ENCODE measurements at places on chromosomes 5 and 9. TPM values are rescaled to one million over a fixed set of nuclear protein-coding genes. Genes with fewer than 3 reads are reported as not detected.
A peak's percentile ranks its signal among the peaks of the same experiment; 100 is the strongest.

GLRA1 gene
- polyA plus RNA-seq, result not detected

PGM5 gene
- 2.5 TPM for polyA plus RNA-seq

IFNA6 gene
- polyA plus RNA-seq, result not detected

ITGA2 gene
- 1.5 TPM for polyA plus RNA-seq

AK8 gene
- polyA plus RNA-seq, result 2.6 TPM

GFI1B gene
- polyA plus RNA-seq, result not detected

MSX2 gene
- 28.4 TPM for polyA plus RNA-seq

GRCh38 chr5:155434681-155435080, 421.1 kb downstream of the KIF4B start:
- no peak for DNase-seq

- no peak for DNase-seq
Measured at GRCh38 chr5:134073404-134073803, 41.1 kb upstream of the TCF7 start.

GRCh38 chr5:93349613-93350012, 231.4 kb downstream of the NR2F1-AS1 start:
- DNase-seq, result no peak

GRCh38 chr5:168030912-168031311, 260.5 kb upstream of the WWC1 start:
- no peak for DNase-seq

DNA sequence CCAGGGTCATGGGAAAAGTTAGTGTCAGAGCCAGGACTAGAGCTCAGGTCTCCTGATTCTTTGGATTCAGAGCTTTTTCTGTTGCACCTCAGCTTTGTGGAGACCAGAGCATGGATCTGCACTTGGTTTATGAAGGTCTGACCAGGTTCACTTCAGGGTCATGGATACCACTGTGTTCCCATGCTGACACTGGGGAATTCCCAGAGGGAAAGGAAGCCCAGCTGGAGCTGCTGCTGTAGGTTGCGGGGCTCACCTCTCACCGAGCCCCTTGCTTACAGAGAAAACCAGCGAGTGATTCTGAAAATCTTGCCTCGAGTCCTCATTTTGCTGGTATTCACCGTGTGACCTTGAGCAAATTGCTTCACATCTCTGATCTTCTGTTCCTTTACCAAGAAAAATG, 83.0 kb downstream of the RGS3 start:
- DNase-seq, result no peak

DNA sequence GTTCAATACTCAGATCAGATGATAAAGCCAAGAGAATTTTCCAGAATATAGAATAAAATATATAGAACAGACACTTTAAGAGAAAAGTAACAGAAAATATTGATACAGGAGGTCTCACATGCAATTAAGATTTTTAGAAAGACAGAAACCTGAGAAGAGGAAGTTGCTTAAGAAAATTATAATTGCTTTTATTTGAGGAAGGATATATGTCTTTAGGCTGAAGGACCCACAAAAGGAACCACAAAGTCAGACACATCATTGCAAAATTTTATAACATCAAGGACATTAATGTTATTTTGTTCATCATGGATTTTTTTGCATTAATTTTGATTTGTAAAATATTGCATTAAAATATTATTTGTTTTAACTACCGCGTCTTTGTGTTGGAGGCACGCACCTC, 141.5 kb downstream of the FSTL4 start:
- no peak for DNase-seq

- DNase-seq, result no peak
Measured at GRCh38 chr9:85246541-85246940, 495.2 kb downstream of the AGTPBP1 start.

DNA sequence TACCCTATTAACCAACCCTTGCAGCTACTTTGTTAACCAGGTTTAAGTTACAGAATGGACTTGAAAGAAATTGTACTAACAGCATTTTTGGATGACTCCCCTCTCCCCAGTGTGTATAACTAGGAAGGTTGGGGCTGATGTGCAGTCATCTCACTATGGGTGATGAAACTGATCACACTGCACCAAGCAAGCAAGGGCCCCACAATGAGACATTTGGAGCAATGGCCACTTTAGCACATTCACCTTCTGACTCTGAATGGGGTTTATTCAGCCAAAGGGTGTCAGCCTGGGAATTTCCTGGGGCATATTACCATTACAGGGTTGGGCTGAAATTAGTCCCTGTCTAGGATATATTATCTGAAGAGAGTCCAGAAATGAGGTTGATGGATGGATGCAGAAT, 18.7 kb upstream of the CYFIP2 start:
- DNase-seq, result no peak

DNA sequence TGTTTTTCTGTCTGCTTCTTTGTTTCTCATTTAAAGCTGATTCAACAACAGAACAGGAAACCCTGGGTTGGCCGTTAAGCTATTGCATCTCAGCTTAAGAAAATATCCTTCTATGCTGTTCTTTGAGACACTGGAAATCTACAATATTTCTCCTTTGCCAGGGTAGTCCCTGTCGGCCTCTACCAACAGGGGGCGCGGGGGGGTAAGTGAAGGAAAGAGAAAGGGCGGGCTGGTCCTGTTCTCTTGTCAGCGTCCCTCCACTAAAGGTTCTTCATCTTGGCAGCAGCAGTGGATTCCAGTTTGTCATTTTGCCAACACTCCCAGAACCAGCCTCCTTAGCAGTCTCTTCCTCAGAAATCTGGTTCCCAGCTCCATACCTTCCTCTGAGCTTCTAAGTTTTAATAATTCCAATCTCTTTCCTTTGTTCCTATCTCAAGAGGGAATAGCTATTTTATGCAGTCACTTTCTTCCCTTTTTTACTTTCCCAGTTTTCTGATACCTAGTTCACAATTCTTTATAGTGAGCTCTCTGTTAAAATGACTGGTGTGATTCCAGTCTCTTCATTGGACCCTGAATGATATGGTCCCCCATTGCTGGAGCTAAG, 222.3 kb downstream of the GLIS3 start:
- DNase-seq, result peak; percentile 73

DNA sequence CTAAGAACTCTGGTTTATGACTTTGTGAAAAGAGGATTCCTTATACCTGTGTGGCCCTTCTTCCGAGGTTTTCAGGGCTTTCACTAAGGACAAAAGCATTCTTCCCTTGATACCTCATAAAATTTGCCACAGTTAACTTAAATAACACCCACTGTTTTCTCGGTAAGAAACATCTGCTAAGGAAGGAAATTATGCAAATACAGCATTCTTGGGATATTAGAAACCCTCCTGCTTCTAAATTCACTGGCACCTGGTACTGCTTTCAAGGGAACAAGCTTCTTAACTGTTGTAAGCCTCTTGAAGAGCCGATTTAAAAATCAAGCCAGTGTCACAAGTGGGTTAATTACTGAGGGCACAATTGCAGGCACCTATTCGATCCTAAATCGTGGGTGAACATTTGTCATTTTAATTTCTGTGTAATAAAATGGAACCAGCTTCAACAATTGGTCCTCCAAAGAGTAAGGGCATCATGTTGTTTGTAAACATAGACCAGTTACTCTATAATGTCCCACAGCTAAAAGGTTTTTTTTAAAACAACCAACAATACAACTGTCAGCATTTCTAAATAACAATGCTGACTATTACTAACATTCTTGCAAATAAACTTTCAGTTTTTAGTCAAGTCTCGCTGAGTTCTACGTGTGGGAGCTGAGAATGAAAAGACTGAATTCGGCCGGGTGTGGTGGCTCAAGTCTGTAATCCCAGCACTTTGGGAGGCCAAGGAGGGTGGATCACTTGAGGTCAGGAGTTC, 26.6 kb downstream of the AK3 start:
- no peak for DNase-seq

DNA sequence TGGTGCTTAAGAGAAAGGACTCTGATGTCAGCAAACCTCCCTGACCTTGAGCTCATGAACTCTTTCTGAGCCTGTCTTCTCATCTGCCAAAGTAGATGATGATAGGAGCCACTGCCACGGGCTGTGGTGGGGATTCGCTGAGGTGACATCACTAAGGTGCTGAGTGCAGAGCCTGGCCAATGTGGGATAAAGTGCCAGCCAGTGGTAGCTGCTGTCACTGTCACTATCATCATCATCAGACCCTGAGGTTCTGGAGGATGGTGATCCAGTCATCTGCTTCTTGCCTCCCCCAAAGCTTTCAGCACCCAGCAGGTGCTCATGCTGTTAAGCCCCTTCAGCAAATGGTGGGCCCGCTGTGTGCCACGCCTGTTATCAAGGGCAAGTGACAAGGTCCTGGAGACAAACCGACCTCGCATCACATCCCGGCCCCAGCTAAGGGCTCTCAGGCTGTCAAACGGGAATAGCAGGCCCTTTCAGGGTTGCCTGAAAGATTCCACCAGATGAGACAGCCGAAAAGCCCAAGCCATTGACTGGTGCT, 6.4 kb downstream of the FPGS start:
- DNase-seq, result no peak

DNA sequence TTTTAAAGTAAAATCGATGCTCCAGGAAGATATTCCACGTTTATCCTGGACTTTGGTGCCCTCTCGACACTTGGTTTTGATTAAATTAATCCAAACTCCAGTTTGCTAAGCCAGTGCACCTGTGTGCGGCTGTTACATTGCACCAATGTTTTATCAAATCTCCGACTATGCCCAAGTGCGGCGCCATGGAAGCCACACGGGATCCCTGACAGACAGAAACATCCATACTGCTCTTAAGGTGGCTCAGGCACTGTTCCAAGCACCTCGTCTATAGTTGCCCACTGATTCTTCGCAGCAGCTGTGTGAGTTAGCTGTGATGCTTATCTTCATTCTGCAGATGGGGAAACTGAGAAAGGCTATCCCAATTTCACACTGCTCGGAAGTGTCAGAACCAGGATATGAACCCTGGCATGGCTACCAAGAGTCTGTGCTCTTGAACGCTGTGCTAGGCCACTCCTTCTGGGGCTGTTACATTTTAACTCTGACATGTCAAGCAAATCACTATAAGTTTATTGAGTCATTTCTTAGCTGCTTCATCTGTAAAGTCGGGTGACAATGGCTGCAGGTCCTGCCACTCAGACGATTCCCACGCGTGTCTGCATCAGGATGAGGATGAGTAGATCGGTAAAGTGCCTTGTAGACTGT, 113.0 kb downstream of the ADAMTS2 start:
- DNase-seq, result no peak

DNA sequence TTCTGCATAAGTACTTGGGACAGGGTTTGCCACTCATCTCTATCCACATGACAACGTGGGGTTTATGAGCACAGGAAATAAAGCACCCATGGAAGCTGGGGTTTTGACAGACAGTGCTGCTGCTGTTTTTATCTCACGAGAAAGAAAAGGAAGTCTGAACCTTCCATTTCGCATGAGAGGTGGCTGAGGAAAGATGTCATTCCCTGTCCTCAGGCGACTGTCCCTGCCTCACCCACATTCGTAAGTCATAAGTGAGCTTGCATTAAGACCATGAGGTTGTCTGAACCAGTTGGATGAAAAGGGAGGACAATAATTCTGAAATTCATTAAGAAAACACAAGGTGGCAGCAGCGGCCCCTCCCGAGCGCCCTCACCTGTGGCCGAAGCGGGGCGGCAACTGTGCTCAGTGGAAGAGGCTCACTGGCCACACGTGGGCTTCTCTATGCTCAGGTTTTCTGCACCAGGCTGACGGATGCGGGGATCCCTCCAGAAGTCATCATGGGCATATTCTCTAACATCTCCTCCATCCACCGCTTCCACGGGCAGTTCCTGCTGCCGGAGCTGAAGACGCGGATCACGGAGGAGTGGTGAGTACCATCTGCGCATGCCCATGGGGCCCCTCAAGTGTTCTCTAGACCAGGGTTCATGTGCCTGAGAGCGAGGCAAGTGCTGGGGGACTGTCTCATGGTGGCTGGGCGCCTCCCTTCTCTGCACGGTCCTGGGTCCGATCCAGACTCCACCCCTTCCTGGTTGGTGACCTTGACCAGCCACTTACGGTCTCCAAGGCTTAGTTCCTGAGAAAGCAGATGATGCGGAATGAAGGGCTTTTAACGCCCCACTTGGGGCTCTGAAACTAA, 54.7 kb upstream of the SUSD3 start:
- peak; percentile 77 for DNase-seq

DNA sequence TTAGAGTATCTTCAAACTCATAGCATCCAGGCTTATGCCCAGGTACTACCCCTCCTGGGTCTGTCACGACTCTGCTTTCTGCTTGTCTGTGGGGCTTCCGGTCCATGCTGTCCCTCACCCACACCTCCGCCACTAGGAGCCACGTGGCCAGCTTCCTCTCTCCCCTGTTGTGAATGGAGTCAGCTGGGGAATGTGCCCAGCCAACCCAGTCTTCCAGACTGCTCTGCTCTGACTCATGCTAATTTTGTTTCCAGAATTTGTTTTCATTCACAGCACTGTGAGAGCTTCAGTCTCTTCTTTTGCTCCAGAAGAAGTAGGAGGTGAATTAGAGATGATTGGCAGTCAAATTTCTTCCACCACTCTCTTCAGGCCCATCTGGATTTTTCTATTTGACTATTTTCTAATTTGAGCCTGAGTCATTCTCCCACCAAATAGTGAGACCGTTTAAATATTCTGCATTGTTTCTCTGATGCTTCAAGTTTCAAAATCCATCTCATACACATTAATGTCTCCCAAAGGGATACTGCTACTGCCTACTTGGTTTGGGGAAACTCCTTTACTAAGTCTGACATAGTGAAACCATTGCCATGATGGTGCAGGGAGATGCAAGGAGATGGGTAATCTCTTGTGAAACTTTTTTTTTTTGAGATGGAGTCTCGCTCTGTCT, 424.1 kb upstream of the KIF2A start:
- DNase-seq, result peak; percentile 11

DNA sequence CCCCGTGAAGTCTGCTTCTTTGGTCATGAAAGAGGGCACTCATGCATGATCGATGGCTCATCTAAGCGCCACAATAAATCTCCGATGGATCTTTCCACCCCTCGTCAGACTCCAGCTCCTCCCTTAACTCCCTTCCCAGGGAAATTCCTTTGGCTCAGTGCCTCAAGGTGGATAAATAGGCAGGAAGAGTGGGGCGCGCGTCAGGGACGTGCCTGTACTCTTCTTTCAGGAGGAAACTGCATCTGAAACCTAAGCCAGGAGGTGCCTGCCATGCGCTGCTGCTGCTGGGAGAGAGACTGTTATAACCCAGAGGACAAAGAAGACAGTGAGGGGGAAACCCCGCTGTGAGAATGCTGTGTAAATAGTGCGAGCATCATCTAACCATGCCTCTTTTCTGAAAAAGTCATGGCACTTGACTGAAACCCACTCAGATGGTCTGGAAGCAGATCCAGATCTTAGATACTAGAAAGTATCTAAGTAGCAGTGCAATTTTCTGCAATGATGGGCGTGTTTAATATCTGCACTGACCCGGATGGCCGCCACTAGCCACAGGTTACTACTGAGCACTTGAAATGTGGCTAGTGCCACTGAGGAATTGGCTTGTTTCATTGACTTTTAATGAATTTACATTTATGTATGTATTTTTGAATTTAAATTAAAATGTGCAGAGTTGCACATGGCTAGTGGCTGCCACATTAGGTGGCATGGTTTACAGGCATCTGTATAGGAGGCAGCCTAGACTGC, 120.3 kb upstream of the BASP1 start:
- peak; percentile 25 for DNase-seq

- no peak for DNase-seq
Measured at GRCh38 chr5:94362857-94363256, 255.5 kb downstream of the KIAA0825 start.

- DNase-seq, result no peak
Measured at GRCh38 chr9:105232207-105232606, 12.2 kb upstream of the SLC44A1 start.
